ENCODE measurements at places on chromosomes 3 and 15. TPM values are rescaled to one million over a fixed set of nuclear protein-coding genes. Genes with fewer than 3 reads are reported as not detected.

GRCh38 chr3:173403376-173403775 lies 5.8 kb downstream of the NLGN1 start:
- no peaks in the 10 kb centered on the region for H3K4me1 ChIP-seq
- H3K27ac ChIP-seq: no peak overlapping the region
- peaks cover 15% of the 10 kb centered on the region for H3K27me3 ChIP-seq
- no peak for DNase-seq
- H3K4me3 ChIP-seq: no peak overlapping the region

DNA sequence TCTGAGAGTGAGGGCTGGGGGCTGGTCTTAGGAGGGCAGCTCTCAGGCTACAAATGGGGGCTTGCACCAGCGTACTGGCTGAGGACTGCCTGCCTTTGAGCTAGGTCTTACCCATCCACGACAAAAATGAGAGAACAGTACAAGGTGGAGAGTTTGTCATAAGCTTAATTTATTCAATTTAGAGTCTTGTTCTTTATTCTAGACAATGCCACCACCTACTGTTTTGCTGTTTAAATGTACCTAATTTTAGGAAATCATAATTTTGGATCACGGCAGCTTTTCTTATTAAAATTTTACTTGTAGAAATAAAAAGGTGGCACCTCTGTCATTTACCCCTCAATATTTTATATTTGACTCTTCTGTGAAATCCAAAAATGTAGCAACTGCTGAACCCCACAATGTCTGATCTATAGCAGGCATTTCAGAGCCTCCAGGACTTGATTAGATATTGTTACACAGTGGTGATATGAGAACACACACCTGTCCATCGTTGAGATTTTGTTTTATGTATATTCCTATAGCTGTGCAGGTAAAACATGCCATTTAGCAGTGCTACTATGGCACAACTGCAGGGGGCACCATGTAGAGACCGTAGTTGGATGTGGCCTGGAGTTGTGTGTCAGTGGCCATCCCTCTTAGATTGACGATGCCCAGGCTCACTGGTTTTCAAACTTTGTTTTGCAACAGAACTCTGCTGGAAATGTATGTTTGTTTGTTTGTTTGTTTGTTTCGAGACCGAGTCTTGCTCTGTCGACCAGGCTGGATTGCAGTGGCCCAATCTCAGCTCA lies 88.6 kb downstream of the SLCO3A1 start:
- H3K27ac ChIP-seq: no peak overlapping the region
- H3K36me3 ChIP-seq: no peaks in the 10 kb centered on the region
- DNase-seq: no peak
- no peaks in the 10 kb centered on the region for H3K27me3 ChIP-seq
- peaks cover 40% of the 10 kb centered on the region for H3K4me1 ChIP-seq
- H3K4me3 ChIP-seq: no peak overlapping the region

GRCh38 chr3:171809861-171810628 lies at the start of gene PLD1:
TSS of gene PLD1 (minus strand) at chr3:171810483. CDS start at chr3:171738051, 72,432 bp downstream.
- H3K4me1 ChIP-seq: peaks cover 45% of the 10 kb centered on the region
- DNase-seq: peak; percentile 72
- peak within 1 kb of the TSS; percentile 49 for H3K27ac ChIP-seq
- H3K27me3 ChIP-seq: peaks cover 33% of the 10 kb centered on the region

DNA sequence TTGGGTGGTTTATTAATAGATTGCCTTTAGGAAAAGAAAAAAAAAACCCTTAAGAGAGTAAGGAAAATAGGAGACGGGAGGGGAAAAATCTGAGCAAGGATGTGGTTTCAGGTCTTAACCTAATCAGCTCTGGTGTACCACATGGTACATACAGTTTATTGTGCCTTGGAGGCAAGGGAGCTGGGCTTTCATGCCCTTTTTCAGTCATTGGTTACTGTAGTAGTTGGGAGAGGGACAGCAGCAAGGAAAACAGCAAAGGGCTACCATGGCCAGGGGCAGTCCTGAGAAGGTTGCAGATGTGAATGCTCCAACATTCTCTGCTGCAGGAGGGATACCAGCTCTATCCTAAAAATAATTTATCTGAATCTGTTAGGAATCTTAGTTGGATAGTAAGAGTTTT lies 5.9 kb downstream of the CMC1 start:
- H3K4me3 ChIP-seq: no peak overlapping the region
- H3K4me1 ChIP-seq: peaks cover 69% of the 10 kb centered on the region
- DNase-seq: no peak
- H3K27ac ChIP-seq: no peak overlapping the region
- H3K27me3 ChIP-seq: no peaks in the 10 kb centered on the region

DNA sequence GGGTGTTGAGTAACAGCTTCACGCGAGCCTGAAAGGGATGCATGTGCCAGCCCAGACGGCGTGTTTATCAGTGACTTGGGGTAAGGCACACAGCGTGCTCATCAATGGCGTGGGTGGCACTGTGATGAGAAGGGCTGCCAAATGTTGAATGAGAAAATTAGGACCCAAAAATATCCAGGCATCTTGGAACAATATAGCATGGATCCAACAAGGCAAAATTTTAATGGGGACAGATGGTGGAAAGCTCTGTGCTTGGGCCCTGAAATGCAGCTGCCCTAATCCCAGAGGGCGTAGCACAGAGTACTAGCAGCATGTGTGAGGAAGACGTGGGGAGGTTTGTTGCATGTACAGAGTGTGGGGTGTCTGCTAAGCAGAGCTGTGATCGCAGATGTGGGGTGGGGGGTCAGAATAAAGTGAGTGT lies 48.9 kb downstream of the SSUH2 start:
- H3K27me3 ChIP-seq: peaks cover 2% of the 10 kb centered on the region
- DNase-seq: no peak
- H3K36me3 ChIP-seq: no peaks in the 10 kb centered on the region
- H3K4me1 ChIP-seq: no peaks in the 10 kb centered on the region

- no peak overlapping the region for H3K4me3 ChIP-seq
- peaks cover 10% of the 10 kb centered on the region for H3K4me1 ChIP-seq
- no peak overlapping the region for H3K27ac ChIP-seq
- peaks cover 74% of the 10 kb centered on the region for H3K36me3 ChIP-seq
Observed at GRCh38 chr3:37026851-37027250, 33.5 kb downstream of the MLH1 start.

- H3K27me3 ChIP-seq: peaks cover 7% of the 10 kb centered on the region
- H3K4me1 ChIP-seq: no peaks in the 10 kb centered on the region
- no peak overlapping the region for H3K27ac ChIP-seq
- no peak overlapping the region for H3K4me3 ChIP-seq
- no peaks in the 10 kb centered on the region for H3K36me3 ChIP-seq
Observed at GRCh38 chr3:154025007-154025406, 96.2 kb upstream of the ARHGEF26 start.

DNA sequence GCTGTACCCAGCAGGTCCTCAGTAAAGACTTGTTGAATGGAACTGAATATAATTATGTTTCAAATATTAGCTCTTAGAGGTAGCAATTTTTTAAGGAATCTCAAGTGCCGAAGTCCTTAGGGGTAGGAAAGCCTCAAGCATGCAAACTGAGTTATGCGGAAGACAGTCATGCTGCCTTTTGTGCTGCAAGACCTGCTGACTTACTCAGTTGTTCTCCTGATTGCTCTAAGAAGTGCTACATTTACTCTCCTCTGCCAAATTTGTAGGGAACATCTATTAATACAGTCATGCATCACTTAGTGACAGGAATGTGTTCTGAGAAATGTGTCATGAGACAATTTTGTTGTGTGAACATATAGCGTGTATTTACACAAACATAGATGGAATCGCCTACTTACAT lies 325.6 kb upstream of the AZI2 start:
- H3K4me1 ChIP-seq: no peaks in the 10 kb centered on the region
- no peaks in the 10 kb centered on the region for H3K36me3 ChIP-seq
- H3K27ac ChIP-seq: no peak overlapping the region
- no peak for DNase-seq
- no peak overlapping the region for H3K4me3 ChIP-seq

Gene HHATL
- total RNA-seq: not detected

GRCh38 chr3:68759526-68760035 lies 172.8 kb downstream of the TAFA4 start:
- no peaks in the 10 kb centered on the region for H3K4me1 ChIP-seq
- no peaks in the 10 kb centered on the region for H3K36me3 ChIP-seq
- no peak for DNase-seq
- H3K27me3 ChIP-seq: peaks cover 3% of the 10 kb centered on the region
- no peak overlapping the region for H3K27ac ChIP-seq

DNA sequence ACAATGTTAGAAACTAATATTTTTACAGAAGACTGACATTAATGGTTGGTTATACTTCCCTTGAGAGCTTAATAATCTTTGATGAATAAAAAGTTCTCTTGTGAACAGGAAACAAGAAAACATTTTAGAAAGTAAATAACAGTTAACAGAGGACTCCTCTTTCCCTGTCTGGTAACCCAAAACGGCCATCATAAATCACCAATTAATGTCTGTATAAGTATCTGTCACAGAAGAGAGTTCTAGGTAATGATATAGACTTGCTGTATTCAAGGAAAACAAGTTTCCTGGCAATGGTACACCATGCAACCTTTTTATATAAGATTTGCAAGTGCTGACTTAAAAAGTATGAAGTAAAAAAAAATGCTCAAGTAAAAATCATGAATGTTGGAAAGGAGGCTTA lies 426.7 kb downstream of the SOX2 start:
- H3K27ac ChIP-seq: no peak overlapping the region
- H3K4me3 ChIP-seq: no peak overlapping the region
- H3K4me1 ChIP-seq: no peaks in the 10 kb centered on the region

- H3K4me3 ChIP-seq: no peak overlapping the region
- no peaks in the 10 kb centered on the region for H3K36me3 ChIP-seq
- H3K27me3 ChIP-seq: peaks cover 18% of the 10 kb centered on the region
Observed at GRCh38 chr3:134432236-134432635, 53.5 kb downstream of the ANAPC13 start.

Gene KCNMB2
- not detected for total RNA-seq

DNA sequence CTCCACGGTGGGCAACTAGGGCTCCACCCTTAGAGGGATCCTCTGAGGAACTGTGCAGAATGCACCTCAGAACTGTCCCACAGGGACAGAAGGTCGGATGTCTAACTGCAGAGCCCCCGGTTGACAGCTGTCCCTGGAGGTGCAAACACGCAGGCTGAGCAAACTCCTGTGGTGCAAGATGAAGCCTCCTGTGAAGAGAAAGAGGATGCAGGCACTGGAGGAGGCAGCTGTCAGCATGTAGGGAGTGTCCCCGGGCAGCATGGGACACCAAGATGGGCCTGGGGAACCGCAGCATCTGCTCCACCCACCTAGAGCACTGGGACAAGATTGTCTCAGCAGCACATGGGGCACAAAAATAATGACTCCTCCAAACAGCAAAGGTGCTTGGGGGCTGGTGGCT lies 258.9 kb downstream of the ABHD5 start:
- DNase-seq: no peak
- H3K27ac ChIP-seq: no peak overlapping the region
- H3K4me3 ChIP-seq: no peak overlapping the region
- peaks cover 16% of the 10 kb centered on the region for H3K27me3 ChIP-seq

- peaks cover 2% of the 10 kb centered on the region for H3K4me1 ChIP-seq
- no peak for DNase-seq
- H3K4me3 ChIP-seq: no peak overlapping the region
- H3K36me3 ChIP-seq: no peaks in the 10 kb centered on the region
Observed at GRCh38 chr15:53811530-53811929, 52.1 kb upstream of the WDR72 start.

DNA sequence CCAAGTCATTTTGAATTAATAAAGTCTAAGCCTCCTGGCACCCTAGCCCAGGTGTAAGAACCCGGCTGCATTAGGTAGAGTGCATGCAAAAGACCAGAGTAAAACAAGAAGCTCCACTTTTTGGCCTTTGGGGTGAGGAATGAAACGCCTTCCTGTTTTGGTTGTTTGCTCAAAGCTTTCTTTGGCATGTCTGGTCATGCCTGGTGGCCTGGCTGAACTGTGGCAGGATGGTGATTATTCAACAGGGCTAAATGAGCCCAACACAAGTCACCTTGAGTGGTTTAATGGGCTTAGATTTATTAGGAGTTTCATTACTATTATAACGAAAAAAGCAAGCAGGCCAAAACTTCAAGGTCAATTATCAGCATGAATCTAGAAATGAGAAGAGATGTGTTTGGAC lies 40.9 kb upstream of the LDHAL6B start:
- H3K4me1 ChIP-seq: peaks cover 32% of the 10 kb centered on the region
- H3K27ac ChIP-seq: peak overlapping the region; percentile 45
- no peak overlapping the region for H3K4me3 ChIP-seq
- no peak for DNase-seq

GRCh38 chr15:26178640-26179220 lies 315.6 kb upstream of the ATP10A start:
- H3K36me3 ChIP-seq: no peaks in the 10 kb centered on the region
- H3K4me3 ChIP-seq: no peak overlapping the region
- DNase-seq: no peak

GRCh38 chr3:11845651-11846050 lies 1.0 kb downstream of the TAMM41 start:
- peaks cover 20% of the 10 kb centered on the region for H3K36me3 ChIP-seq
- DNase-seq: peak; percentile 23
- H3K27ac ChIP-seq: peak overlapping the region; percentile 90
- peaks cover 25% of the 10 kb centered on the region for H3K4me1 ChIP-seq

DNA sequence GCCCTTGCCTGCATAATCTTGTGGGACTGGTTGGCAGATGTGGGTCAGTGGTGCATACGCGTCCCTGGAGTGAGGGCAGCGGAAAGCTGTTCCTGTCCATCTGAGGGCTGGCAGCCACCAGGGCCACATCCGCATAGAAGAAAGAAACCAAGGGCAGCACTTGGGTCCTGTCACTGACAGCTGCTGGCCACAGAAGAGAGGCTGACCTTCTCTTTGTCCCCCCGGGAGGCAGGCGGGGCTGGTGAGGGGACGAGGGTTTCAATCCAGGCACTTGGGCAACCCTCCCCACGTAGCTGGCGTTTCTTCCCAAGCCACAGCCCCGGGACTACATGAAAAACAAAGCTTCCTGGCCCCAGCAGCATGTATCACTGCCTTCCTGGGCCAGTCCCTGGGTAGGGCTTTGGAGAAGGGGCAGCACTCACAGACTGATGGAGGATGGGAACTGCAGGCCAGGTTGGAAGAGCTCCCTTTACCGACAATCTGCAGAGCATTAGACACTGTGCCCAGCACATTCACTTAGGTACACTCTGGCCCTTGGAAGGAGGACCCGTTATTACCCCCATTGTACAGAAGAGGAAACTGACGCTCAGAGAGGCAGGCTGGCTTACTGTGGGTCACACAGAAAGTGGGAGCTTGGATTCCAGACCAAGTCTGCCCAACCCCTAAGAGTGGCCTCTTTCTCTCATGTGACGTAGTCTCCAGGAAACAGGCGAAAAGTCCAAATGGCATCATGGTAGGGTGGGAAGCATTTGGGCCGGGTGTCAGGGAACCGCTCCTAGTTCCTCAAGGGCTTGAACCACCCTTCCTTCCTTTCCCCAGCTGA lies 78.8 kb upstream of the SLC6A6 start:
- DNase-seq: no peak
- peaks cover 4% of the 10 kb centered on the region for H3K36me3 ChIP-seq
- no peak overlapping the region for H3K27ac ChIP-seq
- H3K27me3 ChIP-seq: peaks cover 4% of the 10 kb centered on the region
- H3K4me3 ChIP-seq: no peak overlapping the region

- DNase-seq: no peak
- H3K4me1 ChIP-seq: no peaks in the 10 kb centered on the region
- no peaks in the 10 kb centered on the region for H3K27me3 ChIP-seq
- H3K27ac ChIP-seq: no peak overlapping the region
- H3K36me3 ChIP-seq: no peaks in the 10 kb centered on the region
- no peak overlapping the region for H3K4me3 ChIP-seq
Observed at GRCh38 chr3:10955711-10956453, 36.7 kb upstream of the SLC6A1 start.

- no peaks in the 10 kb centered on the region for H3K27me3 ChIP-seq
- no peak for DNase-seq
- no peak overlapping the region for H3K27ac ChIP-seq
- H3K4me3 ChIP-seq: no peak overlapping the region
- H3K36me3 ChIP-seq: no peaks in the 10 kb centered on the region
Observed at GRCh38 chr3:116566478-116566960, 121.2 kb upstream of the LSAMP start.

All from activated CD4-positive, alpha-beta memory T cell treated with anti-CD3 and anti-CD28 coated beads, Interleukin-2, amount 10 ng/mL, durations not matched to agents 7 days and 5 days (primary cell).